Fibroblast of pulmonary artery (primary cell): ENCODE measurements at places on chromosomes 2 and 18.

- DNase-seq, result no peak
Measured at GRCh38 chr2:161141033-161141432, 19.2 kb upstream of the TANK start.

GRCh38 chr2:169185711-169186110 lies 116.3 kb downstream of the DHRS9 start:
- no peak for DNase-seq

- DNase-seq, result peak; percentile 70
Measured at GRCh38 chr2:20525041-20526035, 78.5 kb downstream of the RHOB start.

- DNase-seq, result peak; percentile 56
Measured at GRCh38 chr18:44098551-44099098, 582.1 kb upstream of the SETBP1 start.

DNA sequence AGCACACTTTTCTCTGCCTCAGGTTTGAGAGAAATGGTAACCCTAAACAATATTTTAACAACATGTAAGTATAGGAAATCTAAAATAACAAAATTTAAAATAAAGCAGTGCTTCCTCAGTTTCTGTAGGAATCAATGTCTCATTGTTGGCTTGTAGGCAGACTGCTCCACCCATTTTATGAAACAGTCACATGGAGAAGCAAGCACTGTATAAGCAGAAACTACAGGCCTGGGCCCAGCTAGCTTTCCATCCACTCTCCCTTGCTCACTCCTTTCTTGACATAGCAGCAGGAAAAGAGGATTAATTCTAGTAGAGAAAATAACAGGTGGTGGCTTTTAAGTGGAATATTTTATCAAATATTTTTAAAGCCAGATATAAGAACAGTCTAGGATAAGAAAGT lies 97.2 kb downstream of the PLEKHM3 start:
- DNase-seq, result no peak

DNA sequence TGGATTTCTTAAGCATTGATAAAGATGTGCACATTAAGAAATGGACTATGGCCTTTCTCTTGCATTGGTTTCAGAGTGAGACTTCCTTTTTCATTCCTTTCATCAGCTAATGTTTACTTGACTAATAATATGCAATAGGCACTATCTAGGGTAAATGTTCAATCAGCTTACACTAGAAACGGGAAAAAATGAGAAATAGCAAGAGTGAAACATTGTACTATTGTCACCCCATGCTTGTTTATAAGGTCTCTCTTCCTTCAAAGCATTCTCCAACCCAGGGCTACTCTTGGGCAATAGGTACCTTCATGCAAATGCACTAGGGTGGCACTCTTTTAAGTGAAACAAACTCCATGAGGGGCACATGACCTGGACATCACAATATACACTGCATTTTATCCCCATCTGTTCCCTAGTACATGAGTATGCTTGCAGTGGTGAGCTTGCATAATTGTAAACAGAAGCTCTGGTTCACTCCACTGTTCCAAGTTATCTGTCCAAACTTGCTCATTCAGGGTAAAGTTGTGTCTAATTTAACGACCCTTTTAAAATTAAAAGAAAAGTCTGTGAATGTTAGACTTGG lies 402.3 kb downstream of the ERBB4 start:
- DNase-seq, result no peak

- DNase-seq, result peak; percentile 24
Measured at GRCh38 chr2:17208511-17208910, 309.7 kb downstream of the RAD51AP2 start.

DNA sequence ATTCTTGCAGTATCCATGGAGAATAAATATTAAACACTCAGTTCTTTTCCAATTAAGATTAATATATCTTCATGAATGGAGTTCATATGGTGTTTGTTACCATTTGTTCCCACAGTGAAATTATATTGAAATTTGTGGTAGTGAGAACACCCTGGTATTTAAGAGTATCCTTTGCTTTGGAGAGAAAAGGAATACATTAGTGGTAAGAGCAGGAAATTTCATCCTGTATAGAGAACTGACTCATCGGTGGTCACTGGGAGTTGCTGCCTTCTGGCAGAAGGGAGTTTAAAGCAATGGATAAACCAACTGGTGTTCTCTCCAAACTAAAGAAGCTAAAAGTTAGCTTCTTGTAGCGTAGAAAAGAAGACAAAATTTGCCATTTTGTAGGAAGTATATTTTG lies 107.3 kb downstream of the MYO1B start:
- peak; percentile 65 for DNase-seq

GRCh38 chr2:109401370-109401769 lies 212.4 kb downstream of the SEPTIN10 start:
- DNase-seq, result no peak

DNA sequence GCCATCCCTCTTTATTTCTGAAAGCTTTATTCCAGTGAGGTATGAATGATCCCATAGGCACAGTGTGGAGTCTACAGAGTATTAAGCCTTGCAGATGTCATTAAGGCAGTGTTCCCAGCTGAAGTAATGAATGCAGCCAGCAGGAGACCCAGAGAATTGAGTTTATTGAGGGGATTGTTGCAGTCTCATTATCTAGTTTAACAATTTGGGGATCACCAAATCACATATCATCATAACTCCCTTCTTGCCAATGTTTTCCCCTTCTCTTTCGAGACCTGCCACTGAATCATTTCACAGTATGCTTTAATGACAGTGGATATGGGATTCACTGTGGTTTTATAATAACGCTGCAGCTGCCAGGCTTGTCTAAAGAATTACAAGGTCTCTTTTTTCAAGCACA lies 249.3 kb upstream of the FSHR start:
- no peak for DNase-seq

DNA sequence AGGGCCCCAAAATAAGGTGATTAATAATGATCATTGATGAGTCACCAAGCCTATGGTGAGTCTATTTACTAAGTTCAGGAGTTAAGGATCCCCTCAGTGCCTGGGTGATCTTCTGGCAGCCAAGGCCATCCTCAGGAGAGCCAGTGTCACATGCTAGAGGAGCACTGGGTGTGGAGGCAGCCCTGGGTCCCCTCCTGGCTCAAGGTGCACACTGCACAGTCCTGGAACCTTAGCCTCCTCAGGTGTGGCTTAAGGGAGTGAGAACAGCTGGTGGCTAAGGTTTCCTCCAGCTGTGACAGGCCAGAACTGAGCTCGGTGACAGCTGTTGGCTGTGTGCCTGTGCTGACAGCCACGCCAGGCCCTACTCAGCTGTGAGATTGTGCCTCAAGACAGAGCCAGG lies 52.1 kb upstream of the ACAA2 start:
- no peak for DNase-seq

GRCh38 chr2:235981631-235982030 lies 186.6 kb downstream of the GBX2 start:
- DNase-seq, result no peak

DNA sequence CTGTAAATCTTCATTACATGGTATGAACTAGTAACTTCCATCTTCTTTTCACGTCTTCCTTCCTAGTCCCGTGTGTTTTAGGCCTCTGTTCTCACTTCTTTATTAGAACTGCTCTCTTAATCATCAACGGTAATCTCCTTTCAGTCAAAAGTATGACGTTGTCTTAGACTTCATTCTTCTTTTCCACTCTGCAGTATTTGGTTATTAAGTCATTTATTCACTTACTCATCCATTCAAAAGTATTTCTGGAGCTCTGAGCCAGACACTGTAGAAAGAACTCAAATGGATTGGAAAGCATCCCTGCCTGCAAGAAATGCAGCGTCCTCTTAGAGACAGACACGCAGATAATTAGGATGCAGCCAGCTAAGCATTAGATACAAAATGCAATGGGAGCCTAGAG lies 494.6 kb upstream of the NRP2 start:
- DNase-seq, result peak; percentile 8

DNA sequence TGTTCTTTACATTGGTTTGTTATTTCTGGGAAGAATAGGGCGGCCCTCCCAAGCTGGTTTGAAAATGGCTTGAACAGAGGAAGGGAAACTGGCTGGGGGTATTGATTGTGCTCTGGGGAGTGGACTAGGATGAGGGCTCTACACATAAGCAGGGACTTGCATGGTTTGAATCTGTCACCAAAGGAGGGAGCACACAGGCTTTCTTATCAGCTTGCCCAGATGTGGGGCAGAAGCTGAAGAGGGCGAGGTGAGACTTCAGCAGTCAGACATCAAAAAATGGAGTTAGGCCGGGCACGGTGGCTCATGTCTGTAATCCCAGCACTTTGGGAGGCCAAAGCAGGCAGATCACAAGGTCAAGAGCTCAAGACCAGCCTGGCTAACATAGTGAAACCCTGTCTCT lies 7.2 kb upstream of the RAB12 start:
- DNase-seq, result no peak

- no peak for DNase-seq
Measured at GRCh38 chr2:10387033-10387432, 61.1 kb downstream of the ODC1 start.

- DNase-seq, result no peak
Measured at GRCh38 chr18:44968336-44968735, 287.6 kb downstream of the SETBP1 start.

GRCh38 chr2:239500574-239501550 lies 100.0 kb upstream of the HDAC4 start:
- no peak for DNase-seq

DNA sequence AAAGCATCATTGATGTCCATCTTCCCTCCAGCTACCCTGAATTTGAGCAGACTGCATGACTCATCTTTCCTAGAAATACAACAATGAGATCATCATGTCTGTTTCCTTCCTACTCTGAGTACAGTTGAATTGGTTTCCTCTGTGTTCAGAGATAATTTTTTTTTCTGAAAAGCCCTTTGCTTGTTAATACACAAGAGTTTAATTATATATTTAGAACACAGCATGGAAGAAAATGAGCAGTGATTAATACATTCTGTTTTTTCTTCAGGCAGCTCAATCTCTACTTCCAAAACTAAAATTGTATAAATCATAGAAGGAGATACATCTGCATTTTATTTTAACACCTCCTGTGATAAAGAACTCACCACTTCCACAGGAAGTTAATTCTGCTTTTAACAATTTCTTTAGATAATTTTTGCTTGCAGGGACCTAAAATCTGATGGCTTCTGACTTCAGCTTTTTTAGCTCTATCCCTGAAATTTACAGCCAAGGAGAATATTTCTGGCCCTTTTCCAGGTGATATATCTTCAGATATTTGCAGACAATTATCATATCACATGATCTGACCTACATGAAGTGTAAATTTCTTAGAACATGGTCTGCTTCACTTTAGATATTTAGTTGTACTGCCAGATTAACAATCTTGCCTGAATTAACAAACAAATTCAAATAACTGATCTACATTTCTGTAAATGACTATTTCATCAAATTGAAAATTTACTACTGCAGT lies 249.0 kb downstream of the TRIB2 start:
- DNase-seq, result peak; percentile 77

DNA sequence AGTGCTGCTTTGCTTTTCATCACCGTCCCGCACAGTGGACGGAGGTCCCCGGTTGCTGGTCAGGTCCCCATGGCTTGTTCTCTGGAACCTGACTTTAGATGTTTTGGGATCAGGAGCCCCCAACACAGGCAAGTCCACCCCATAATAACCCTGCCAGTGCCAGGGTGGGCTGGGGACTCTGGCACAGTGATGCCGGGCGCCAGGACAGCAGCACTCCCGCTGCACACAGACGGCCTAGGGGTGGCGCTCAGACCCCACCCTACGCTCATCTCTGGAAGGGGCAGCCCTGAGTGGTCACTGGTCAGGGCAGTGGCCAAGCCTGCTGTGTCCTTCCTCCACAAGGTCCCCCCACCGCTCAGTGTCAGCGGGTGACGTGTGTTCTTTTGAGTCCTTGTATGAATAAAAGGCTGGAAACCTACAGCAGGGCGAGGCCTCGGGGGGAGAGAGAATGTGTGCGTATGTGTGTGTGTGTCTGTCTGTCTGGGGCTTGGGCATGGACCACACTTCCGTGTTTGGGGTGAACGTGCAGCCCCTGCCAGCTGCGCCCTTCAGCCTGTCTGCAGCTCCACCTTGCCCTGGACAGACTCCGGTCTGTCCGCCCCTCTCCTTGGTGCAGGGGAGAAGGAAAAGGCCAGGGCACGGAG lies 32.3 kb downstream of the GPC1 start:
- DNase-seq, result no peak

- peak; percentile 61 for DNase-seq
Measured at GRCh38 chr2:99861376-99861760, 281.0 kb downstream of the AFF3 start.

- DNase-seq, result peak; percentile 18
Measured at GRCh38 chr2:88865801-88866371, 174.4 kb downstream of the RPIA start.

DNA sequence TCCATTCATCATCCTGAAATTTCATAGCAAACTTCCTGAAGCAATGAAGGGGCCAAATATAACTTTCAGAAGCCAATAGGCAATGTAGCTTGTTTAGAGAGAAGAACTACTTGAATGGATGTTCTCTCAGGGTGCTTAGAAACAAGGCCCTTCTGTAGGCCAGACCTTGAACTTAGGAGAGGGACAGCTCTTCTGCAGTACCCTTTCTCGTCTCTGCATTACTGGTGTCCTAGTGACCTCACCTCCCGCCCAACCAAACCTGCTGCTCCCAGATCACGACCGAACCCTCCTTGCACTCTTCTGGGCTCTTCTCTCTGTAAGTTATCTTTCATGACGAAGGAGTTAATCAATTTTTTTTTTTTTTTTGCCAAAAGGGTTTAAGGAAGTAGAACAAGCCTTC lies 543.9 kb downstream of the TDRD15 start:
- DNase-seq, result no peak

DNA sequence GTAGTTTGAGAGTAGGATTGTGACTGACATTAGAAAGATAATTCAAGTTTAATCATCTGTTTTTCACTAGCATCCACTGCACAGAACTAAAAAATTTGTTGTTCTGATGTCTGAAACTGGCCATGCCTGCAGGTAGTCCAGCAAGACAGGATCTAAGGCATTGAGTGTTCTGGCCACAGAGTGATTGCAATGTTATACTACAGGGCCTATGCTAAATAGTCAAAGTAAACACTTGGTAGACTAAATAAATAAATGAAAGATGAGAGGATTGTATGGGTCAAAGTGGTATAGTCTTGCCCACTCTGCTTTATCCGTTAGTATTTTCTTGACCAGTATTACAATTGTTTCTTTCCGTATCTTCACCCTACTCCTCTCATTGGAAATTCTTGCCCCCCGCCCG lies 27.6 kb upstream of the FANCL start:
- no peak for DNase-seq

GRCh38 chr2:27954771-27955383 lies 64.3 kb downstream of the BABAM2 start:
- DNase-seq, result peak; percentile 100

GRCh38 chr18:46196627-46197243 lies 92.5 kb downstream of the HAUS1 start:
- DNase-seq, result no peak

GRCh38 chr2:75064691-75065396 lies 106.4 kb downstream of the POLE4 start:
- DNase-seq, result peak; percentile 64
